NCI-H1092 treated with DMSO at 0.1 percent for 48 hours (cell line): ENCODE measurements at places on chromosomes 4 and X.

DNA sequence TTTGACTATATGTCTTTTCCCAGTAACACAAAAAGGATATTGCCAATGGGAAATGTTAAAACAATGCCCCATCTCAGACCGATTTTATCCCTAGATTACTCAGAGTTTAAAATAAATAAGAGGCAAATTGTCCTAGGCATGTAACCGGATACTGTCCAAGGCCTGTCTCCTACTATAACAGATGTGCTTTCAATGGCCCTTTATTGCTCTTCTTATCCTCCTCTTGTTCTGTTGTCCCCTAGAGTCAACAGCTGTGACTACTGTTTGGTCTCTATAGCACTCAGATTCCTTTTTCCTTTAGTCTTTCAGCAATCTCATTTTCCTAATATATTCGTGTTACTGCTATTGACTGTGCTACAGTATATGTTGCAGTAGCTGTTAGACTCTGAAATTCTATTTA lies 66.8 kb upstream of the PLS3 start:
- DNase-seq = peak; percentile 66

- no peak for DNase-seq
Measured at GRCh38 chrX:66074920-66075879, 35.3 kb upstream of the VSIG4 start.

GRCh38 chr4:159010563-159011260 lies 92.2 kb upstream of the RAPGEF2 start:
- DNase-seq = peak; percentile 99

DNA sequence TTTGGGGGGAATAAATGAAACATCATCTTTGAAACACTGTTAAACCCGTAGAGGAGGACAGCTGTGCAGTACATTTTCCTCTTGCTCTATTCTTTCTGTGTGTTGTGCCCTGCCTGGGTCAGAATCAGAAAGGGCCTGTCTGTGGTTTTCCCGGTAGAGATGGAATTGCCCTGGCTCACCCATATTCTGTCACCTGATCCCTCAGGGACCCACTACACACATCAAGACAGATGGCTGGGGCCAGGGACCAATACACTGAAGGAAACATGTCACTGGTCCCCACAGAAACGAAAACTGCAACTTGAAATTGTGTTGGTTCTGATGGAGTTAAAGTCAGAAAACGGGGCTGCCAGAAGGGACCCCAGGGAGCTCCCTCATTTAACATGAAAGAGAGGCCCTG lies 114.9 kb downstream of the ZNF827 start:
- DNase-seq = no peak
